ENCODE measurements at places on chromosomes 6 and 20.

GRCh38 chr6:36997811-36998722 is 7.4 kb upstream of the FGD2 start:
- DNase-seq: no peak

- no peak for DNase-seq
Measured at GRCh38 chr6:116767715-116768114, 2.2 kb upstream of the FAM162B start.

- DNase-seq: peak; percentile 67
Measured at GRCh38 chr20:58818586-58819285, 32.0 kb downstream of the GNAS-AS1 start.

DNA sequence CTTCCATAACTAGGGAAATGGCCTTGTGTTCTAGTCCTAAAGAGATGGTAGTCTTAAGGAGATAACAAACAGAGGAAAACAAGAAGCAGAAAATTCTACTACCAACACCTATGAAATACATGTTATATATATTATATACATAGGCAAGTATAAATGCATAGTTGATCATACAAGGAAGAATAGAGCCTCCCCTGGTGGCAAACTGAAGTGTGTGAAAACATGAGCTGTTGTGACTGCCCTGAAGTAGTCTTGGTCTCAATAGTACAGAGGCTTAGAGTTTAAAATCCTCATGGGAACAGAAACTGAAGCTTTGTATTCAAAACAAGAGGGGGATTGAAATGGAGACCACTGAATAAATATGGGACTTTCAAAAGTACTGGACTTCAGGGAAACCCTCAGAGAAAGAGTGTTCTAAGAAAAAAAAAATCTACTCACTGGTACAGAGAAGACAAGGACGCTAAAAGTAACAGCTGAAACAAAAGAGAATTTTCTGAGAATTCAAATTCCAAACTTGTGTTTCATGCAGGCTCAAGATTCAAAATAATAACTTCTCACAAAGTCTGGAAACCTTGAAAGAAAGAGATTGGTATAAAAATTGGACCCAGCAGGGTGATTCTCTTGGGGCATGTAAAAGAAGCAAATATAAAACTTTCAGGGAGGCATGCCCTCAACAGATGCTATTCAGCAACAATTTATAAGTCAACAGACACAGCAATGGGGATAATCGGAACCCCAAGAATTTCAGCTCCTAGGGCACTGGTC is 59.7 kb upstream of the SAMD3 start:
- DNase-seq: peak; percentile 8

DNA sequence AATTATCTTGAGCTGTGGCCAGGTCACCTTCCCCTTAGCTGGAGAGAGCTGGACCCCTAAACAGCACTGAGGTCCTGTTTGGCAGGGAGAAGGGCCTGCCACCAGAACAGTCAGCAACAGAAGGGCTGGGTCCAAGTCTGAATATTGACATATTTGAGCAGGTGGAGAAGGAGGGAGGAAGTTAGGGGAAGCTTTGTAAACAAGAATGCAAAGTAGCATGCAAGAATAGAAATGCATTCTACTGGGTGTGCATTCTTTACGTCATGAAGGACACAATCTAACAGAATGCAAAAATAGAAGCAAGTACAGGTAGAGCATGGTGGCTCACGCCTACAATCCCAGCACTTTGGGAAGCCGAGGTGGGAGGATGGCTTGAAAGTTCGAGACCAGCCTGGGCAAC is 100.5 kb downstream of the QRSL1 start:
- DNase-seq: no peak

GRCh38 chr6:116662202-116662601 is 6.4 kb downstream of the ZUP1 start:
- no peak for DNase-seq

- no peak for DNase-seq
Measured at GRCh38 chr6:3162067-3162497, 4.7 kb upstream of the TUBB2A start.

- no peak for DNase-seq
Measured at GRCh38 chr6:67639161-67639560, 995.9 kb upstream of the ADGRB3 start.

DNA sequence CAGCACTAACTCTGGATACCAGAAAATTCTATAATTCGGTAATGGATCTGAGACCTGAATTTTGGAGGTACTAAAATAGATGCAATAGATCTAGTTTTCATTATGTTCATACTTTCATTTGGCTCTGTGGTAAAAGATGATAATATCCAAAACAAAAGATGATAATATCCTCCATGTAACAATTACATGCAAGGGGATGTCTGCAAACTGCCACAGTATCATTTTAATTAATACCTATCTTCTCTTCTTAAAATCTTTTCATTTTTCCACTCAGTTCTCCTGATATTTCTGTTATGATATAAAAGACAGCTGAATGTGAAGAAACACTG is 15.6 kb downstream of the BTN2A1 start:
- no peak for DNase-seq

GRCh38 chr6:31356946-31357466 is at the start of gene HLA-B:
TSS of gene HLA-B (minus strand) at chr6:31357179. CDS start at chr6:31357158, 21 bp downstream.
- DNase-seq: peak; percentile 76

DNA sequence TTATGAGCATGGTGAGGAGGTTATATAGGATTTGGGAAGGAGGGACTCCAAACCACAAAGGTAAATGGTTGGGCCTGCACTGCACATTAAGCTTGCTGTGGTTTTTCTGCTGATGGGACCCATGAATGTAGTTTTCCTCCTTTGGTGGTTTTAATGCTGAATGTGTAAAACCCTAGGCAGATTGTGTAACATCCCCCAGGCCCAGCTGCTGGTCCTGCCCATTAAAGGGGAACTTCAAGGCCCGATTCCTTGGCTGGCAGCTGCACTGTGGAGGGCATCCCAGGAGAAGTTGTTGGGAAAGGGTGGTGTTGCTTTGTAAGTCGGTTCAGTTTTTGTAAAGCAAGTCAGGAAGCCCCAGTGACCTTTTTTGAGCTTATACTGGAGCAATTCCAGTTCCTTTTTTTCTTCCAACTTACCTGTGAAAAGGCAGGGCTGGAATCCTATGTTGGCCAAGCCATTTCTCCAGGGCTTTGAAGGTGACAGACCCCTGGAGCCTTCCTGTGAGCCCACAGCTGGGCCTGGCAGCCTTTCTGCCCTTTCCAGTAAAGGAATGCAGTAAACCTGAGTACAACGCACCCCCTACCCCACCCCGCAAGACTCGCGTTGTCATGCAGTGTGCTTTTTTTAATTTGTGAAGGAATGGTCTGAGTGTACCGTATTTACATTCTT is 43.1 kb upstream of the NAA20 start:
- DNase-seq: no peak

- DNase-seq: no peak
Measured at GRCh38 chr6:357261-357790, 34.2 kb upstream of the IRF4 start.

DNA sequence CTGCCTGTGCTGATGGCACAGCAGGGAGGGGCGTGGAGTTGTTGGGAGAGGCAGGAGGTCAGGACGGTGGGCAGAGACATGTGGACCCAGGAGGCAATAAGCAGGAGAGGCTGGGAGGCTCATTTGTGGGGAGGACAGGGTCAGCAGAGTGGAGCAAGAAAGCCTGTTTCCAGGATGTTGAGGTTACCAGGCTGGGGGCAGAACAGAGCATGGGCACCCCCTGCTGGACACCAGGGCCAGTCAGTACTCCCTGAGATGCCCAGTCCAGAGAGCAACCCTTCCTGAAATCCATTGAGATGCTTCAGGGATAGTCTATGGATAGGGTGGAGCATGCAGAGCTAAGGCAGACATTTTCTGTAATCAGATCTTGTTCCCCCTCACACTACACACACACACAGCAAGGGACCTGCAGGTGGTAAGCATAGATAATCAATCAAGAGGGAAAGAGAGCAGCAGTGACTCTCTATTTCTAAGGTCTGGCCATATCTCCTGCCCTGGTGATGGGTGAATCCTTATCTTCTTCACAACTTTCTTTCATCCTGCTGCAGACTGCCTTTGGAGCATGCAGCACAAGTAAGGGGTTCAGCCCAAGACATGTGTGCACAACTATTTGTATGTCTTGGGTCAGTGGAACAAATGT is 41.7 kb downstream of the MOCS1 start:
- DNase-seq: peak; percentile 16

DNA sequence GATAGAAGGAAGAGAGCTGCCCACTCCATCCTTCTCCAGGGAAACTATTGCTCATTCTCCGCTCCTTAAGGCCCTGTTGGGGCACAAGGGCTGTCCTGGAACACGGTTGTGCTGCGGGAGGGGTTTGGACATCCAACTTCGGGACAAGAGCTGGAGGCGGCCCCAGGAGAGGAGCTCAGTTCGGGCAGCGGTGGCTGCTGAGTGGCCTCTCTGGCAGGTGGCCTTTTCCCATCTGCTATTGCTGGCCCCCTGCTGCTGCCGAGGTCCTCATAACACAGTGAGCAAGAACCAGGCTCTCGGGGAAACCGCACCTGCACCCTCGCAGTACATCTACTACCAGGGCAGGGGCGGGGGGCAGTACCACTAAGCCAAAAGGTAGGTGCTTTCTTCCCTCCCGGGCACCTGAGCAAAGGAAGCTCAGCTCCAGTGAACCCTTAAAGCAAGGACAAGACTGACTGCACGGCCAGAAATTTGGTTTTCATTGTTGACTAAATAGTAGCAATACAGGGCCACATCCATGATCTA is 63.7 kb downstream of the PSMG4 start:
- DNase-seq: no peak

DNA sequence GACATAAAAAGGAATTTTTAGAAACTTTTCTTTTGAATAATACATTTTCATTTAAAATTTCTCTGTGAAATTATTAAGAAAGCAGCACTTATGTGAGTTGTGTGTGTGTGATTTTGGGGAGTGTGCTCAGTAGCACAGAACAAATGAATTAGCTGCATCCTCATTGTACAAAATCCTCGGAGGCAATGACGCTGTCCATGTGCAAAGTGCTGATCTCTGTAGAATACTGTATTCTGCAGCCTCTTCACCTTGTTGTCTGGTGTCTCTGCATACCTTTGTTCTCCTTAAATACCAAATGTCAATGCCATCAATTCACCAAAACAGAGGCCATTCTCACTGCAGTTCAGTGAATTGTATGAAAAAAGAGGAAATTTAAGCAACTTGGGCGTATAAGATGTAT is 838.4 kb downstream of the QKI start:
- DNase-seq: no peak

DNA sequence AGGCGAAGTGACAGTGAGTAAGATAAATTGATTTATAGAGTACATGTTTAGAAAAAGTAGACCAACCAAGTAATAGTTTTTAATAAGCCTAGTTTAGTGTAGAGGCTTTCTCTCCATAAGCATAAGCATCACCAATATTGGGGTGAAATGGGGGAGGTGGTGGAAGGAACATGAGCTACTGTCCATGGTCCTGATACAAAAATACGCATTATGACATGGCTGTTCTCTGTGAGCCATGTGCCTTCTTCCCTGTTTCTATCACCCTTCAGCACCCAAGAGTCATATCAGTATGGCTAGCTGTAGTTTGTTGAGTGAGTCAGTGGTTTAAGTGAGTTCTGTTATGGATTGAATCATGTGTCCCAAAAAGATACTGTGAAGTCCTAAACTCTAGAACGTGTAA is 150.8 kb downstream of the EDN1 start:
- no peak for DNase-seq

- DNase-seq: no peak
Measured at GRCh38 chr20:32357375-32357868, 709 bp upstream of the ASXL1 start.

- DNase-seq: no peak
Measured at GRCh38 chr20:63529861-63530787, 7.1 kb downstream of the PTK6 start.

Measured in AG09309 (cell line).